ENCODE measurements at places on chromosomes 2 and 18.
A peak's percentile ranks its signal among the peaks of the same experiment; 100 is the strongest.

DNA sequence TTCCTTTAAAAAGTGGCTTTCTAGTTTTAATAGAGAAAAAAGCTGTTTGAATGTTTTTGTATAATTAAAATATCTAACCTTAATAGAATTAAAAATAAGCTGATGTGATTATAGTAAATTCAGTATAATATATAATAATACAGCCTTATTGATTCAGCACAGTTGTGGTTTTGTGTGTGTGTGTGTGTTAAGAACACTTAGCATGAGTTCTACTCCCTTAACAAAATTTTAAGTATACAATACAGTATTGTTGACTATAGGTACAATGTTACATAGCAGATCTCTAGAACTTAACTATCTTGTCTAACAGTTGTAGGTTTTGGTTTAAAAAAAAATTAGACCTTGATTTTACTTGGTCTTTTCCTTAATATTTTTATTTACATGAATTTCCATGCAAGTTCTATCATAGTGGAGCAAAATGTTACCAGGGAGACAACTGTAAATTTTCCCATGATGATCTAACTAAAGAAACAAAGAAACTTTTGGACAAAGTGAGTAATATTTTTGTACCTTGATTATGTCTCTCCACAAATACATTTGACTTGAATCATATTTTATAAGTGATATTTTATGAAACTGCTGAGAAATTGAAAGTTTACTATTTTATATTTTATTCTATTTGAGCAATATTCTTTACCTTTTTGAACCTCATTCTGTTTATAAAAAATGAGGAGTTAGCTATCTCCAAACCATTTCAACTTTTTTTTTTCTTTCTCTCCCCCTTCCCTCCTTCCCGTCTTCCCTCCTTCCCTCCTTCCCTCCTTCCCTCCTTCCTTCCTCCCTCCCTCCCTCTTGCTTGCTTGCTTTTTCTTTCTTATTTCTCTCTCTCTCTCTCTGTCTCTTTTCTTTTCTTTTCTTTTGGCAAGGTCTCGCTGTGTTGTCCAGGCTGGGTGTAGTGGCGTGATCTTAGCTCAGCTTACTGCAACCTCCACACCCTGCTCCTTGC lies 46.3 kb downstream of the ZC3H6 start:
- peak; percentile 18 for DNase-seq

DNA sequence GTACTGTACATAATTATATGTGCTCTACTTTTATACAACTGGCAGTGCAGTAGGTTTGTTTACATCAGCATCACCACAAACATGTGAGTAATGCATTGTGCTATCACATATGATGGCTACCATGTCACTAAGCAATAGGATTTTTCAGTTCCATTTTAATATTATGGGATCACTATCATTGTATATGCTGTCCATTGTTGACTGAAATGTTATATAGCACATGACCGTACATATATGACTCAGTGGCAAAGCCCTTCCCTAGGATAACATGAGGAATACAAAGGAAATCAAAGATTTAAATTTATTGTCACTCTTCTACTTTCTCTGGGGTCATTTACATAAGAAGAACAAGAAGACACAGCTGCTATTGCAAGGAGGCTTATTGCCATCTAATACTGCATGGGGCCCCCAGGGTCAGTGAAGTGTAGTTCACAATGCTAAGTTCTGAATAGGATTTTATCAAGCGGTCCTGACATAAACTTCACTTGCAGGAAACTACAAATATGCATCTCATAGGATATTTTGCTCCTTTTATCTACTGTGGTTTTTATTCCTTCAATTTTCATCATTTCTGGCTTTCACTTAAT lies 21.8 kb downstream of the PDE1A start:
- DNase-seq, result peak; percentile 18

DNA sequence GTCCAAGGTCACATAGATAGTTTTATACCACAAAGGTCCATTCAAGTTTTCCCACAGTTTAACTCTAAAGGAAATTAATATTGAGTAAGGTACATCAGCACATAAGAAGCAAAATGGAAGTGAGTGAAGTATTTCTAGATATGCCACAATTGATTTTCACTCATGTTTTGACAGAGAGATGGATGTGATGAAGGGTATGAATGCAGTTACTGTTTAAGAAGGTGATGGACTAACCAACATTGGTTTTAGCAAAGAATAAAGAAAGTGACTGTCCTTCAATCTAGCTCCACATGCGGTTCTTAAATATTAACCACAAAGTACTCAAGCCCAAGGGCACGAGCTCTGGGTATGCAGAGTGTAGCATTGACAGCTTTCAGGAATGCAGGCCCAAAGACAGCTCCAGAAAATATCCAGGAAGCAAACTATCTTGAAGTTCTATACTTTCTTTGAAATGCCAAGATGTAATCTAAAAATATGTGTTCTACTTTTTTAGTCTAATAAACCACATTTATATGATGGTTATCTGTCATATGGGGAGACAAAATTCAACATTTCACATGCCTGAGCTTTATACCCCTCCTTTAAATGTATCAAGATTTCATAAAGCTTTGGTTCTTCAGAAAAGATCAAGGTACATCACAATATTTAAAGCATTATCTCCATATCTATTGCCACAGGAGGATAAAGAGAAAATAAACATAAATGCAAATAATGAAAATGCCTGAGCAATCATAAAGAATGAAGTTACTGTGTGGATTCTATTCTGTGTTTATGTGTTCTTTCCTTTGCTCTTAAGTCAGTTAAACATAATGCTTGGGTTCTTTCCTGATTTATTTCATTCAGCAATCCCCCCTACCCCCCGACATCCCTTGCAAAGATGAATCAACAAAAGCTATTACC lies 6.7 kb upstream of the SCN1A start:
- no peak for DNase-seq

DNA sequence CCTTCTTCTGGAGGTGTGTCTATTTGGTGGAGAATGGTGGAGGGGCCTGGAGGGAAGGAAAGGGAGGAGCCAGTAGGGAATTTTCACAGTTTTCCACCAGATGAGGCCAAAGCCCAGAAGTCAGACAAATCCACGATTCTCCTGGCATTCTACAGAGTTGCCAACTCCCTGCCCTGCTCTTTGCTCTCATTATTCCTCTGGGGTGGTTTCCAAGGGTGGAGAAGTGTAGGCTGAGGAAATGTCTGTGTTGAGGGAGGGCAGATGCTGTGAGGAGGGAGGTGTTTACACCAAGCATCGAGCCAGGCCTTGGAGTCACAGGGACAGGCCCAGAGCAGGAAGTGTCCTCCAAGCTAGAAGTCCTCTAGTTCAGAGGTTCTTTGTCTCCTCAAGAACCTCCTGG lies 124.1 kb upstream of the LGALSL start:
- peak; percentile 35 for DNase-seq

GRCh38 chr18:55886886-55887285 lies 298.9 kb upstream of the TCF4 start:
- DNase-seq, result no peak

GRCh38 chr2:100013892-100014677 lies 128.3 kb downstream of the AFF3 start:
- peak; percentile 99 for DNase-seq

- DNase-seq, result no peak
These were observed 102.2 kb upstream of the ASB18 start for GRCh38 chr2:236366397-236366796.

GRCh38 chr18:56127322-56128099 lies 510.9 kb downstream of the TXNL1 start:
- peak; percentile 38 for DNase-seq

DNA sequence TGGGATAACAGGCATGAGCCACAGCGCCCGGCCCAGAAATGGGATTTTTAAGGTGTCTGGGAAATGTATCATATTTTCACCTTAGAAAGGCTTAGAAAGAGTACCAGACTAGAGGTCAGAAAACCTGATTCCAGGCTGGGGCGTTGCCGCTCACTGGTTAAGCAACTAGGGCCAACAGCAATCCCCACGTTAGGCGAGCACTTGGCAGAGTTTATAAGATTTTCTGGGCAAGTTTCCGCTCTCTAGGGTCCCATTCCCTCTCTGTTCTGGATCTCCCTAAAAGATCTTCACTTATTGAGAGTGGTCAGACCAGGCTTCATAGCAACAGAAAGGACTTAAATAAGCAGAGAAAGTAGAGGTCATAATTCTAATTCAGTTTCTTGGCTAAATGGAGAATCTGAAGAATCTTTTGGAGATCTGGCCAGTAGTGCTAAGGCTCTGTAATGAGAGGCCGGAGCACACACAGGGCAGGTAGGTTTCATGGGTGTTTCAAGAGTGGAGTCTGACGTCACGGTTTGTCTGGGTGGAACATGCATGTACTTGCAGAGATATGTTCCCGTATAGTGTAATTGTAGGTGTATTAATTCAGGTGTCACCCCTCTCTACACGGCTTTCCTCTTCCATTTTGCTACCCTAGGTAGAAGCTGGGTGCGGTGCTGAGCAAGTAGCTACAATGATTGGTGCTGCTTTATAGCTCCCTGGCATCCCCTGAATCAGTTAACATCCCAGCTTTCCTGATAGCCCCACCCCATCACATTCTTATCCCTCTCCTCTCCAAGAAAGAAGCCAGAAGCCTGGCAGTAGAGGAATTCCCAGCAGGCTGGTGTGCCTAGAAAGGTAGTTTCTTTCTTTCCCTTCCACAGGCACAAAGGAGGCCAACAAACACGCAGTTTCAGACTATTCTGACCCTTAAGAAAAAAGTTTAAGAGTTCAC lies 4.4 kb upstream of the SMAD7 start:
- DNase-seq, result no peak

All from EH (cell line).